ENCODE measurements at places on chromosomes 12 and 14. TPM values are rescaled to one million over a fixed set of nuclear protein-coding genes. Genes with fewer than 3 reads are reported as not detected.
A peak's percentile ranks its signal among the peaks of the same experiment; 100 is the strongest.

- DNase-seq, result no peak
- no peak overlapping the region for H3K27ac ChIP-seq
- H3K4me3 ChIP-seq, result no peak overlapping the region
- H3K4me1 ChIP-seq, result no peaks in the 10 kb centered on the region
Measured at GRCh38 chr14:64965356-64966000, 6.7 kb downstream of the RAB15 start.

- no peak overlapping the region for H3K4me3 ChIP-seq
- no peaks in the 10 kb centered on the region for H3K36me3 ChIP-seq
- H3K4me1 ChIP-seq, result no peaks in the 10 kb centered on the region
- no peaks in the 10 kb centered on the region for H3K27me3 ChIP-seq
- DNase-seq, result no peak
- no peak overlapping the region for H3K27ac ChIP-seq
Measured at GRCh38 chr12:27488479-27488878, 35.5 kb upstream of the PPFIBP1 start.

- H3K36me3 ChIP-seq, result peaks cover 5% of the 10 kb centered on the region
- H3K4me1 ChIP-seq, result no peaks in the 10 kb centered on the region
- DNase-seq, result no peak
- no peaks in the 10 kb centered on the region for H3K27me3 ChIP-seq
- H3K27ac ChIP-seq, result no peak overlapping the region
Measured at GRCh38 chr12:121000530-121000929, 15.8 kb downstream of the C12orf43 start.

- no peaks in the 10 kb centered on the region for H3K27me3 ChIP-seq
- no peak overlapping the region for H3K4me3 ChIP-seq
- H3K36me3 ChIP-seq, result no peaks in the 10 kb centered on the region
- no peaks in the 10 kb centered on the region for H3K4me1 ChIP-seq
- no peak overlapping the region for H3K27ac ChIP-seq
- DNase-seq, result no peak
Measured at GRCh38 chr14:65997347-65997746, 488.8 kb upstream of the CCDC196 start.

DNA sequence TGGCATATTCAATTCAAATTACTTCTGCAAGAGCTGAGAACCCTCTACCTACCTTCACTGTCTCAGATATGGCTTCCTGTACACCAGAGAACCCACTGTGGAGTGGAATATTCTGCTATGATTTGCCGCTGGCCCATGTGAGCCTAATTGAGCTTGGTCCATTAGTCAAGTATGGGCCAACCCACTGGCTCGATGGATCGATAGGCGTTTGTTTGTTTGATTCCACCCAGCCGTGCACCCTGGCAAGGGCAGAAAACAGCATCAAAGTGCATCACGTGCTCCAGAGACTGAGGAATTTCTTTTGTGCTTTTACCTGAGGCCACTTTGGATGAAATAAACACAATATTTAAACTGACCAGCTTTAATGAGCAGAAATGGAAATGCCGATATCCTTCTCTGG, 426.3 kb downstream of the AACS start:
- no peak overlapping the region for H3K27ac ChIP-seq
- no peaks in the 10 kb centered on the region for H3K36me3 ChIP-seq
- H3K27me3 ChIP-seq, result no peaks in the 10 kb centered on the region
- no peaks in the 10 kb centered on the region for H3K4me1 ChIP-seq
- no peak overlapping the region for H3K4me3 ChIP-seq

GRCh38 chr12:67364228-67364627, 95.1 kb downstream of the CAND1 start:
- no peaks in the 10 kb centered on the region for H3K27me3 ChIP-seq
- H3K4me3 ChIP-seq, result no peak overlapping the region
- peak; percentile 18 for DNase-seq
- H3K36me3 ChIP-seq, result no peaks in the 10 kb centered on the region

- H3K36me3 ChIP-seq, result no peaks in the 10 kb centered on the region
- H3K4me3 ChIP-seq, result no peak overlapping the region
- DNase-seq, result no peak
- H3K27ac ChIP-seq, result peak overlapping the region; percentile 68
Measured at GRCh38 chr12:14949631-14950030, 11.3 kb upstream of the ERP27 start.

GRCh38 chr14:95468448-95469133, 47.9 kb downstream of the SYNE3 start:
- no peaks in the 10 kb centered on the region for H3K36me3 ChIP-seq
- no peak for DNase-seq
- H3K4me3 ChIP-seq, result no peak overlapping the region
- no peaks in the 10 kb centered on the region for H3K4me1 ChIP-seq
- H3K27ac ChIP-seq, result no peak overlapping the region

GRCh38 chr12:52616680-52617402, 1.5 kb downstream of the KRT73 start:
- no peak for DNase-seq
- peaks cover 44% of the 10 kb centered on the region for H3K27me3 ChIP-seq
- no peak overlapping the region for H3K4me3 ChIP-seq
- H3K4me1 ChIP-seq, result no peaks in the 10 kb centered on the region
- H3K36me3 ChIP-seq, result no peaks in the 10 kb centered on the region
- no peak overlapping the region for H3K27ac ChIP-seq

DNA sequence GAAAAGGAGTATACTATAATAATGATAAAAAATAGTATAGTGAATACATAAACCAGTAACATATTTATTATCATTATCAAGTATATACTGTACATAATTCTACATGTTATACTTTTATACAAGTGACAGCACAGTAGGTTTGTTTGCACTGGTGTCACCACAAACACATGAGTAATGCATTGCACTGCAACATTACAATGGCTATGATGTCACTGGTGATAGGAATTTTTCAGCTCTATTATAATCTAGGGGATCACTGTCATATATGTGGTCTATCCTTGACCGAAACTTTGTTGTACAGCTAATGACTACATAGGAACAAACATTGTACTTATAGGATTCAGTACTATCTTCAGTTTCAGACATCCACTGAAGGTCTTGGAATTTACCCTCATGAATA, 165.8 kb upstream of the SYT1 start:
- DNase-seq, result no peak
- H3K4me3 ChIP-seq, result no peak overlapping the region
- no peaks in the 10 kb centered on the region for H3K27me3 ChIP-seq
- no peaks in the 10 kb centered on the region for H3K4me1 ChIP-seq

GRCh38 chr12:14111230-14111865, 129.9 kb upstream of the GRIN2B start:
- H3K4me1 ChIP-seq, result no peaks in the 10 kb centered on the region
- H3K36me3 ChIP-seq, result no peaks in the 10 kb centered on the region
- H3K4me3 ChIP-seq, result no peak overlapping the region
- DNase-seq, result no peak
- H3K27ac ChIP-seq, result no peak overlapping the region

DNA sequence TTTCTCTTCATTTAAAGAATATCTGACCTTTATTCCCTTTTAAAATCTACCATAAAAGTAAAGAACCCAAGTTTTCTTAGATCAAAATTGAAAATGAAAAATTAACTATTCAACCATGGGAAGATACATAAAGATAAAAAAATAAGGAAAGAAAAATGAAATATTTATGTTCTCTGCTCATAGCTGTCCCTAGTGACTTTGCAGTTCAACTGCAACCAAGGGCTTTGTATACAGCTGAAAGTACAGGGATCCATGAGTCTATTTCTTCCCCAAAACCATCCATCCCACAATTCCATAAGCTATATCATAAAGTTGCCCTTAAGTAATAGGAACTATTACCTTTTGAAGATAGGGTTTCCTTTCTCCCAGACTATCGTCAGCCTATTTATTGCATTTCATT, 113.1 kb downstream of the ITPR2 start:
- H3K27me3 ChIP-seq, result no peaks in the 10 kb centered on the region
- no peak for DNase-seq
- H3K27ac ChIP-seq, result no peak overlapping the region
- H3K36me3 ChIP-seq, result no peaks in the 10 kb centered on the region
- peaks cover 3% of the 10 kb centered on the region for H3K4me1 ChIP-seq

RPGRIP1 gene
- not detected for total RNA-seq

TEX52 gene
- not detected for total RNA-seq
